ENCODE measurements at places on chromosomes 3 and 15. TPM values are rescaled to one million over a fixed set of nuclear protein-coding genes. Genes with fewer than 3 reads are reported as not detected.

Gene GPR62
- total RNA-seq = not detected

Gene LMAN1L
- total RNA-seq = 164 TPM

Gene SMCO1
- not detected for total RNA-seq

Gene ACOX2
- 5.9 TPM for total RNA-seq

Gene ZNF774
- total RNA-seq = 2.3 TPM

Gene RPL4
- 1,902 TPM for total RNA-seq

Gene ECE2
- total RNA-seq = not detected

Gene TMEM212
- total RNA-seq = not detected

Gene CMTM8
- 1.0 TPM for total RNA-seq

Gene SI
- not detected for total RNA-seq

Gene POLQ
- 2.2 TPM for total RNA-seq

Gene RTP1
- total RNA-seq = not detected

Gene PP2D1
- not detected for total RNA-seq

Gene C3orf85
- total RNA-seq = not detected

Gene TRANK1
- total RNA-seq = 56.9 TPM

Gene SLC7A14
- not detected for total RNA-seq

Gene NANOGP8
- total RNA-seq = not detected

Gene ARPP21
- not detected for total RNA-seq

Gene GOLGA6B
- total RNA-seq = not detected
